ENCODE measurements at places on chromosomes 2 and 18.

GRCh38 chr18:5513947-5514346 lies 29.9 kb downstream of the EPB41L3 start:
- DNase-seq, result no peak

- no peak for DNase-seq
These were observed 1097.2 kb upstream of the CNTNAP5 start for GRCh38 chr2:122927710-122928557.

- no peak for DNase-seq
These were observed 14.0 kb downstream of the REEP1 start for GRCh38 chr2:86323273-86324021.

DNA sequence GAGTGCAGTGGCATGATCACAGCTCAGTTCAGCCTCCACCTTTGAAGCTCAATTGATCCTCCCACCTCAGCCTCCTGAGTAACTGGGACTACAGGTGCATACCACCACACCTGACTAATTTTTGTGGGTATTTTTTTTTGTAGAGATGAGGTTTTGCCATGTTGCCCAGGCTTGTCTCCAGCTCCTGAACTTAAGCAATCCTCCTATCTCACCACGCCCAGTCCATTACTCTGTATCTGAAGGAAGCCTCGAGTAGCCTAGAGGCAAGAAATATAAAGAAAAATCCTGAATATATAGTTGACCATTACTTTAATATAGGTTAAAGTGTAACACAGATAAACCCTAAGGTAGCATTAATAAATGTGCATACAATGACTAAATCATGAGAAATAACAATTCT lies 686.8 kb upstream of the PIK3C3 start:
- no peak for DNase-seq

DNA sequence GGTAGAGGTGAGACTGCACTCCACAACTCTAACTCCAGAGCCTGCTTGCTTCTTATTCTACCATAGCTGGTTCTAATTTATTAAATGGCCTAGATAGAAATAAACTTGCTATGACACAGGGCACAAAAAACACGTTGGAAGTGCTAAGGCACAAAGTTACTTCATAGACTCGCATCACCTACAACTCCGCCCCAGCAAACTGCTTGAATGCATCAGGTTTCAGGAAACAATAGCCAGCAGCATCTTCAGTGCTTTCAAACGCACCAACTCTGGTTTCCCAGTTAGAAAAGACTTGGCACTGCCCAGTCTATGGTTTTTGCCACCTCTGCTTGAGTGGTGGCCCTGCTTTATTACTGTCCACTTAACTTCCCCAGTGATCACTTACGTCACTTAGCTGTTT lies 142.6 kb downstream of the RIF1 start:
- no peak for DNase-seq

DNA sequence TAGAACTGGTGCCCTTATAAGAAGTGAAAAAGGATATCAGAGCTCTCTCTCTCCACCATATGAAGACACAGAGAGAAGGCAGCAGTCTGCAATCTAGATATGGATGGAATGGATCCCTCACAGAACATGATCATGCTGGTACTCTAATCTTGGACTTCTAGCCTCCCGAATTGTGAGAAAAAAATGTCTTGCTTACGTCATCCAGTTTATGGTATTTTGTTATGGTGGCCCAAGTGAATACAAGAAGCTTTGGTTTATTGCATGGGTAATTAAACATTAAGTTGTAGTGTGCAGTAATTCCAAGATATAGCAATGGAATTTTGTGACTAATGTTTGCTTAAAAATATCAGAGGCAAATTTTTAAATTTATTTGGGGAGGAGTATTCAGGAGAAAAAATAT lies 1667.4 kb upstream of the SLC39A10 start:
- no peak for DNase-seq

DNA sequence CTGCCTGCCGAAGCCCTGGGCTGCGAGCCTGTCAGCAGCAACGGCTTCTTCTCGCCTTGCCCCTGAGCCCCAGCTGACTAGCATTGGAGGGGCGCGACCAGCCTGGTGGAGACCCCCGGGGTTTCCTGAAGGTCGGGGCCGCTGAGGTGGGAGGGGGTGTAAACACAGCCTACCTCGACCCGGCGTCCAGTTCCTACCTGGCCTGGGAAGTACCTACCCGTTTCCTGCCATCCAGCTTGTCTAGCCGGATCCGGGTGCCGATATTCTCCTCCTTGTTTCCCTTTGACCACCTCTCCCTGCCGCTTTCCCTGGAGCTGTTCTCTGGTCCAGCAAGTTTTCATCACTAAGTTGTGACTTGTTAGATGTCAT lies 511 bp downstream of the MOB4 start:
- no peak for DNase-seq

DNA sequence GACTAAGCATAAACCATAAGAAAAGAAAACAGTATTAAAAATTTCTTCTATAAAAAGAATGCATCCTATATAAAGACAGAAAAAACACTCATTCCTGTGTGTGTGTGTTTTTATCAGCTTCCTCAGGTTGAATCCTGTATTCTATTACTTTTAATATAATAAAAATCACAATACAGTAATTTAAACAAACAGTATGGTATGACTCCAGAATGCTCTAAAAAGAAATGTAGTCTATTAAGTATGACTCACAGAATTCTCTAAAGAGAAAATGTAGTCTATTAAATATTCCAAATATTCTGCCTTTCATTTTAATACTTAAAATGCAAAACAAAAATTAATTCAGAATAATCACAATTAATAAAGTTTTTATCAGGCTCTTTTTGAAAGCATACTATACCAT lies 19.8 kb downstream of the CCDC88A start:
- no peak for DNase-seq

GRCh38 chr2:18860179-18860578 lies 270.8 kb upstream of the NT5C1B start:
- no peak for DNase-seq

- DNase-seq, result no peak
These were observed 207.5 kb downstream of the LOXHD1 start for GRCh38 chr18:46449499-46449898.

DNA sequence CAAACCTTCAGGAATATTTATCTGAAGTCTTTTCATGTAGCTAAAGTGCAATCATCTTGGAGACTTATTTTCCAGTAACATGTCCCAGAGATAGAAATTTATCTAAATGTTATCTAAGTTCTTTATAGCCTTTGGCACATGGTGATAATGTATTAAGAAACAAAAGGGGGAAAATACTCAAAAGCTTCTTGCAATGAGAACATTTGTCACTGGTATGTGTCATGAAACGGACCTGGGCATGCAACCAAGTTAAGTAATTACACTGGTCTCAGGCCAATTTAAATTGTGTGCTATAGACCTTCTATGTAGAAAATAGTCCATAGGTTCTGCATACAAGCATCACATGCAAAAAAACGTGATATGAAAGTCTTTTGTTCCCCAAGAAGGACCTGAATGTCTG lies 136.2 kb downstream of the SLC8A1 start:
- DNase-seq, result no peak

GRCh38 chr18:58540381-58540943 lies 88.4 kb downstream of the ALPK2 start:
- no peak for DNase-seq

GRCh38 chr2:239815671-239816070 lies 209.5 kb downstream of the NDUFA10 start:
- peak; percentile 28 for DNase-seq

- no peak for DNase-seq
These were observed 20.7 kb downstream of the OTOF start for GRCh38 chr2:26457251-26457666.

All from right forelimb (tissue), 1 donor.